Foreskin fibroblast (primary cell): ENCODE measurements at places on chromosomes 2 and 18.

GRCh38 chr2:42219160-42219559 is 50.0 kb downstream of the EML4 start:
- no peak for DNase-seq

DNA sequence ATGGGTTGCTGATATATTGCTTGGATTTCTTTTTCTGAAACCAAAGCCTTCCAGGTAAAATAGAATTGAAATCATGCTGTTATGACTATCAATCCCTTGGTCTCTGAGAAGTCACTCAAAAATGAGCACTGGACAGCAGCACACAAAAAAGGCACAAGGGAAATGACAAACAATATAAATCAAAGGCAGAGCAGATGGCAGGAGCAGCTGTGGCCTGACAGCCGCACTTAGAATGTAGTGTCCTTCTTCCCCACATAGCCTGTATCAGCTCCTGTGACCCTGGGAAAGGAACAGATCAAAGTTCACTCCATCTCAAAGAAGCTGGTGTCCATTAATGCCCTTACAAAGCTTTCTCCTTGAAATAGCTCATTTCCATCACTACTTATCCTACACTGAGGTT is 326.7 kb downstream of the SUCLG1 start:
- DNase-seq = no peak

- DNase-seq = no peak
Measured at GRCh38 chr2:236968101-236968879, 117.4 kb upstream of the COPS8 start.

DNA sequence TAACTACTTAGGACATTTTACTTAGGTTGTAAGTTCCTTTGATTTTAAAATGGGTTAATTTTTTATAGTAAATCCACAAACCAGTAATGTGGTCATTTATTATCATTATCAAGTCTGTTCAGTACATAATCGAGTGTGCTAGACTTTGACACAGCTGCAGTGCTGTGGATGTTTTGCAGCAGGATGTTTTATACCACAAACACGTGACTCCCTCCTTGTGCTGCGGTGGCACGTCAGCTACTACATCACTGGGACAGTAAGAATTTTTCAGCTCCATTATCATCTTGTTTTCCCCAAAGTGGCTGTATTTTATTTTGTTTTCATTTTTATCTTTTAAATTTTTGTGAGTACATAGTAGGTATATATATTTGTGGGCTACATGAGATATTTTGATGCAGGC is 70.0 kb downstream of the ATP9B start:
- no peak for DNase-seq

GRCh38 chr2:179985163-179985820 is 21.8 kb downstream of the CWC22 start:
- DNase-seq = no peak

DNA sequence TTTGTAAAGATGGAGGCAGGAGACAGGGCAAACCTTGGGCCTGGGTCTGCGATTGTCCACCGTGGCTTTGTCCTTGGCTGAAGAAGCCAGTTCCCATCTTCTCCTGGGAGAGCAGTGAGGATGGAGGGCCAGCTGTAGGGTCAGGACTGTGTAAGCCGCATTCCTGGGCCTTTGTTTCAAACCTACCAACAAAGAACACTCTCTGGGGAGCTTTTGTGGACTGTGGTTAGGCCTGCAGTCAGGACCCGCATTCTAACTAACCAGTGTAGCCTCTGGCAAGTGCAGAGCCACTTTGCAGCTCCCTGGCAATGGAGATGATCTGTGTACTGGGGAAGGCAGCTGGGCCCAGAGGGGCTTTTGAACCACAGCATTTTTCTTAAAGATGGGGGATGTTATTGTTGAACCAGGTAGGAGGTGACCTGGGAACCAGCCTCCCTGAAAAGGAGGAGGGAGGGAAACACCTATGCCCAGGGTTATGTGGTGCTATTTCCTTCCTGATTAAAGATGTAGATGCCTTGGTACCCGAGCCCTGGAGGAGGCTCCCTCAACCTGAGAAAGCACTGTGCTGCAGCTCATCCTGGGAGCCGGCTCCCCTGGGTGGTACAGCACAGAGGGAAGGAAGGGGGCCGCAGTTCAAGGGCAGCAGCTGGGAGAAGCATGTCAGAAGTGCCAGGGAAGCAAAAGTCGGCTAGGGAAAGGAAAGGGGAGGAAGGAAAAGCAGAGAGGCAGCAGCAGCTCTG is 12.7 kb upstream of the SMAD4 start:
- no peak for DNase-seq

GRCh38 chr2:127649100-127649611 is 3.2 kb downstream of the GPR17 start:
- DNase-seq = no peak

- peak; percentile 39 for DNase-seq
Measured at GRCh38 chr2:39419282-39420223, 17.5 kb downstream of the MAP4K3 start.

DNA sequence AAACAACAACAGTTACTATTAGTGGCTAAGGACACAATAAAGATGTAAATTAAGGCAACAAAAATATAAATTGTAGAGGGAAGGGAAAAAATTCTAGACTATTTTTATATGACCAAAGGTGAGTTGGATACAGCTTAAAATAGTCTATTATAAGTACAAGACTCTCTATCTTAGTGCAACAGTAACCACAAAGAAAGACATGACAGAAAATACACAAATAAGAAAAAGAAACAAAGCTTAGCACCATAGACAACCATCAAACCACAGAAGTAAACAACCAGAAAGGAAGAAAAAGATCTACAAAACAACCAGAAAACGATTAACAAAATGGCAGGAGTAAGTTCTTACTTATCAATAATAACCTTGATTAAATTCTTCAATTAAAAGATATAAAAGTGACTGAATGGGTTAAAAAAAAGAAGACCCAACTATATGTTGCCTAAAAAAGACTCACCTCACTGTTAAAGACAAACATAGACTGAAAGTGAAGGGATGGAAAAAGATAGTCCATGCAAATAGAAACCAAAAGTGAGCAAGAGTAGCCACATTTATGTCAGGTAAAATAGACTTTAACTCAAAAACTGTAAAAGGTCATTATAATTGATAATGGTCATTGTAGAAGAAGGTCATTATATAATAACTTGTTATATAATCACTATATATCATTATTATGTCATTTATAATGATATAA is 62.5 kb downstream of the USP40 start:
- no peak for DNase-seq

- no peak for DNase-seq
Measured at GRCh38 chr2:236843161-236843968, 242.3 kb upstream of the COPS8 start.

DNA sequence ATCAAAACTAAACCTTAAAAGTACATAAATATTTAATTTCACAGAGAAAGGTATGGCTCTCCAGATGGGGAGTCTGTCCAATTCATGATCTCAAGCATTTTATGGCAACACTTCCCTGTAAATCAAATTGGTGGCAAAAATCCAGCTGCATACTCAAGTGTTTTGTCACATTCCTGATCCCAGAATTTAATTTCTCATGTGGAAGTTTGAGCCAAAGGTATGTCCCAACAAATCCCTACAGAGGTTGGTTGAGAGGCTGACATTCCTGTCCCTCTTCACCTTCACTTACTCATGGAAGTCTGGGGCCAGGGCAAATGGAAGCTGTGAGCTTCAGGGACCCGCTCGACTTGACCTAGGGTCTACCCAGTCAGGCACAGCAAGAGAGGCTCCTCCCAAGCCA is 17.7 kb downstream of the KLF7 start:
- DNase-seq = peak; percentile 74

DNA sequence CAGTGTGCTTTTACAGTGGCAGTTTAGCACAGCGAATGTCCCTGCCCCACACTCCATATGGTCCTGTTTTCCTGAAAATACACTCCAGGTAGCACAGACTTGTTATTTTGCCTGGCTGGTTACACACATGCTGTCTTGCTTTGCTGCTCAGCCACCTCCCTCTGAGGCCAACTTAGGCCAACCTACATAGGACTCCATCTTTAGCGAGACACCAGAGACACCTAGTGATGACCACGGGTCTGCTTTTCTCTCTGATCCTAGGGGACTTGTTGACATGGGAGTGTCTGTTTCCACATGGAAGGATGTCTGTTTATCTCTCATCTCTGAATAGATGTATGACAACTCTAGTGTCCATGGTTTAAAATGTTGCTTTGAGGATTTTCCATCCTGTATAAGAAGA is 43.3 kb downstream of the PLEKHB2 start:
- DNase-seq = no peak

DNA sequence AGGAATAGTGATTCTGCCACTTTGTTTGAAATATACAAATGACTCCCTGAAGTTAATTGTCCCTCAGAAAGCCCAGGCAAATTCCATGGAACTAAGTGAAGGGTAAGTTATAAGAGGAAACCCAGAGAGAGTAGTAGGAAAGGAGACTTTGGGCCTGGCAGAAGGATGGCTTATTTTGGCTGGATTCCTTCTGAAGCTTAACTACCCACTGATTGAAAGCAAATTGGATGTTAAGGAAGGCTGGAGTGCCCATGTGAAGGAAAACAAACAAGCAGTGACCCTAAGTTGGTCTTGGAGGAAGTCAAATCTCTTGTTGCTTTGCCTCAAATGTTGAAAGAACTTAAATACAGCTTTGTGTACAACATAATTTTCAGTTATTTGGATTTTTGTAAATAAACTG is 1106.4 kb upstream of the ZEB2 start:
- DNase-seq = no peak

DNA sequence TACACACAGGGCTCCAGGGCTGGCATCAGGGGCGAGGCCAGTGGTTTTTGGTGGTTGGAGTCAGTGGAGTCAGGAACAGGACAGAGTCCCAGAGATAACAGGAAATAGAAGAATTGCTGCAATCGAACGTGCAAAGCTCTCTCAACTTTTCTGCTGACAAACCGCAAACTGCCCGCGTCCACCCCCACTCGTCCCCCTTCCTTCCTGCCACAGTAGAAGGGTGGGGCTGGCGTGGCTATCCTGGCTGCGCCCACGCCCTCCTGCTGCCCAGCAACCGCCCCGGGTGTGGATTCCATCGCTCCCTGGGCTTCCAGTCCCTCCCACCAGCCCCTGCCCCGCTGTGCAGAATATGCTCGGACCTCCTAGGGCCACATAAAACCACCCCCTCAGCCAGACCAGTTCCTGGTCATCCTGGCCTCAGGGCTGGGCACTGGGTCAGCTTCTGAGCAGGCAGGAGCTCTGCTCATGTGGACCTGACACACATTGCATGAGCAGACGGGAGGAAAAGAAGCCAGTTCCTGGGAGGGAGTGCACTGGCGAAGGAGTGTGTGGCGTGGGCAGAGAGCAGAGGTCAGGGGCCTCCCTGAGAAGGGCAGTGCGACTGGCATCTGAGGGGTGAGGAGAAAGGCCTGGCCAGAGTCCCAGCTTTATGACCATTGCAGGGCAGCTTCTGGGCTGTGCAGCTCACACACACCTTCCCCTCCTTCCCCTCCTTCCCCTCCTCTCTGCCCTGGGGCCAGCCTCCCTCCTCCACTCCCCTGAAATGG is 85.4 kb upstream of the ATG16L1 start:
- DNase-seq = peak; percentile 13

GRCh38 chr2:4604767-4605166 is 901.4 kb downstream of the DCDC2C start:
- no peak for DNase-seq

GRCh38 chr2:129004485-129004884 is 685.8 kb upstream of the HS6ST1 start:
- DNase-seq = no peak

- no peak for DNase-seq
Measured at GRCh38 chr2:57396355-57397098, 650.1 kb upstream of the VRK2 start.

- DNase-seq = no peak
Measured at GRCh38 chr2:178629463-178629862, 149.2 kb downstream of the PLEKHA3 start.

- no peak for DNase-seq
Measured at GRCh38 chr2:14826518-14826917, 194.0 kb downstream of the LRATD1 start.

DNA sequence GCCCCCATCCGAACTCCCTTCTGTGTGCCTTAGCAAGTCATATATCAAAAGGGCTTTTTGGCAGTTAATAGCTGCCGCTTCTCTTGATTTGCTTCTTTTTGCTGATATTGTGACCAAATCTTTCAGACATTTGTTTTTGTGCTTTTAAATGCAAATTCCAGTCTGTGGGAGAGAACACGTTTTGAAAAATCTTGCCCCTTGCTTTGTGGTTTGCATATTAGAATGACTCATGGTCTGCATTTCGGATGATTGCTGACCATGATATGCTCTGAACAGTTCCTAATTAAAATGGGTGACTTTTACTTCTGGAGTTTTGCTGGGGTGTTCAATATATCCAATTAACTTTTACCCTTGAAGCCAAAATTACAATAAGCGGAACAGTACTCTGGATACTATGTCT is 58.2 kb upstream of the ST6GAL2 start:
- DNase-seq = no peak

DNA sequence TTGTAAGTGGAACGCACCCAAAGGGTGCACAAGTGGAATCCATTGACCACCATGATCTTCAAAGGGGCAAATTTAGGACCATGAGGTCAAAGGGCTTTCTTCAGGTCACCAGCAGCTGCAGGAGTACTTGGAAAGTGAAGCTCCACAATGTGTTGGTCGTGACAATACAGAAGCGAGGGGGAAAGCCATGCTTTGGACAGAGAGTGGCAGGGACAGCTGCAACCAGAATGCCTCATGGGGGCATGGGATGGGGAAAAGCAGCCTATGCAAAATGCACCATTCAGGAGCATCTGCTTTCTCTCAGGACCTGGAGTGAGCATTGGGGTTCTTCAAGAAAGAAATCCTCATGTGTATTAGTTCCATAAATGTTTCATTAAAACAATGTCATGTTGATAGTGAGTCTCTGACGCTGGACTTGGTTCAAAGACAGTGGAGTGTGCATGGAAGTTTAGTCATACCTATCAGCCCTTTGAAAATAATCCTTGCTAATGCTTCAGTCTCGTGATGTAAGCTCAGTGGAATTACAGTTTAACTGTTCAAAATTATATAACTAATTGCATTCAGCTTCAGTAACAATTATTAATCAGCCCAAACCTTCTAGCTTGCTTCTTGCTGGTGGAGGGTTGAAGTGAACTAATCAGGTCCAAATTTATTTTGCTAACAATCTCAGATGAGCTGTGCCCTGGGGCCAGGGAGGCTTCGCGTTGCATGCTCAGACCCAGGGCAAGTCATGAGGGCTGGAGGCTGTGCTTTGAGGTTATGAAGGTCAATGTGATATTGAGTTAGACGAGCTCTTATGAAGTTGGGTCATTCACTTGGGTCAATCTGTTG is 41.6 kb downstream of the ACKR3 start:
- DNase-seq = peak; percentile 4

GRCh38 chr2:144511937-144512336 is 8.0 kb downstream of the ZEB2 start:
- peak; percentile 40 for DNase-seq

GRCh38 chr2:217357886-217358620 is 498.2 kb upstream of the TNP1 start:
- no peak for DNase-seq

DNA sequence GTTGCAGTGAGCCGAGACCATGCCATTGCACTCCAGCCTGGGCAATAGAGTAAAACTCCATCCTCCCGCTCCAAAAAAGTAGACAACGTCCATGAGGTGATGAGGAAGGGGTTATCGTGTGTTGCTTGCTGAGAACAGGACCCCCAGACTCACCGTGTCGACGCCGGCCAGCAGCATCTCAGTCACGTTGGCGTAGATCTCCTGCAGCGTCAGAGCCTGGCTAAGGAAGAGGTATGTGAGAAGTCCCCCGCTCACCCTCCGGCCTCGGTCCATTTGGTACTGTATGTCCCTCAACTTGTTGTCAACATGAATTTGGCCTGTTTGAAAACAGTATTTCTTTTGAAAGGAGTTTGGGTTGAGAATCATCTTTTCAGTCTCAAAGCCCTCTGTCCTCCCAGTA is 20.9 kb downstream of the CYP27C1 start:
- DNase-seq = no peak
